Activated CD4-positive, alpha-beta memory T cell treated with anti-CD3 and anti-CD28 coated beads for 36 hours (primary cell): ENCODE measurements at places on chromosomes 16 and 17.

- no peaks in the 10 kb centered on the region for H3K27me3 ChIP-seq
- H3K4me3 ChIP-seq: no peak overlapping the region
- DNase-seq: no peak
- no peaks in the 10 kb centered on the region for H3K36me3 ChIP-seq
These were observed 448.4 kb upstream of the CDH11 start for GRCh38 chr16:65570261-65570660.

DNA sequence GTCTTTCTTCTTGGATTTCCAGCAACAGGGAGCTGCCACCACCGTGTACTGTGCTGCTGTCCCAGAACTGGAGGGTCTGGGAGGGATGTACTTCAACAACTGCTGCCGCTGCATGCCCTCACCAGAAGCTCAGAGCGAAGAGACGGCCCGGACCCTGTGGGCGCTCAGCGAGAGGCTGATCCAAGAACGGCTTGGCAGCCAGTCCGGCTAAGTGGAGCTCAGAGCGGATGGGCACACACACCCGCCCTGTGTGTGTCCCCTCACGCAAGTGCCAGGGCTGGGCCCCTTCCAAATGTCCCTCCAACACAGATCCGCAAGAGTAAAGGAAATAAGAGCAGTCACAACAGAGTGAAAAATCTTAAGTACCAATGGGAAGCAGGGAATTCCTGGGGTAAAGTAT, 389.0 kb downstream of the MAF start:
- peaks cover 20% of the 10 kb centered on the region for H3K4me1 ChIP-seq
- no peak overlapping the region for H3K27ac ChIP-seq
- no peak overlapping the region for H3K4me3 ChIP-seq
- H3K27me3 ChIP-seq: no peaks in the 10 kb centered on the region
- peaks cover 5% of the 10 kb centered on the region for H3K36me3 ChIP-seq
- DNase-seq: no peak

DNA sequence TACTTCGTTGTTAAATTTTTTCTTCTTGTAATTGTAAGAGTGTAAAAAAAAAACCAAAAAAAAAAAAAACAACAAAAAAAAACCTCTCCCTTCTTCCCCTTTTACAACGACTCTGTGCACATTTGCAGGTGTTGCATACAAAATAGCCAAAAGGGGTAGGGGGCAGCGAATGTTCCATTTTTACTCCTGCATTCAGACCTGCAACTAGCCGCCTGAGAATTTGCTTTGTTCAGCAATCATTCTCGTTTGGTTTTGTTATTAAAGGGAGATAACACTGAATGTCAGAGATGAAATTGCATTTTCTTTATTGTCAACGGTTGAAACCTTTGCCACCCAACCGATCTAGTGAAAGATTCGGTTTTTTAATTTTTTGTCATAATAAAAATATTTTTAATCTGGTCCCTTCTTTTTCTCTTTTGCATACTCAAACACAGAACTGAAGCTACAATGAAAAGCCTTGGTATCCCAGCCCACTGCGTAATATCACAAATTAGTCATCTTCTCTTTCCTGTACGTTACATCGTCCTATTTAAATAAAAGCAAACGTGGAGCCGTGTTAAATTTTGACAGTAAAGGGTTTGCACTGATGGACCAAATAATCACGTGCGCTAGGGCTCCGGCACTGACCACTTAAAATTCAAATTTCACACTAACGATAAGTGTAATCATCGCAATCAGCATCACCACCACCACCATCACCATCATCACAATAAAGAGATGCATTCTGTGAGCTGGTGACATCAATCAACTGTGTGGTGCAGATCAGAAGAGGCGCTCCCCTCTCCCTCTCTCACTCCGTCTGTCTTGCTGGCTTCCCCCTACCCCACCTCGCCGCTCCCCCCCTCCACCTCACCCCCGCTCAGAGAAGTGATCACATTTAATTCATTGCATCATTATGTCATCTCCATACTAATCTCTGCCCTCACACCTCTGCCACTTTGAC, 406.2 kb upstream of the PSMD7 start:
- H3K4me1 ChIP-seq: peaks cover 10% of the 10 kb centered on the region
- no peak overlapping the region for H3K4me3 ChIP-seq
- peaks cover 27% of the 10 kb centered on the region for H3K27me3 ChIP-seq
- no peak overlapping the region for H3K27ac ChIP-seq

DNA sequence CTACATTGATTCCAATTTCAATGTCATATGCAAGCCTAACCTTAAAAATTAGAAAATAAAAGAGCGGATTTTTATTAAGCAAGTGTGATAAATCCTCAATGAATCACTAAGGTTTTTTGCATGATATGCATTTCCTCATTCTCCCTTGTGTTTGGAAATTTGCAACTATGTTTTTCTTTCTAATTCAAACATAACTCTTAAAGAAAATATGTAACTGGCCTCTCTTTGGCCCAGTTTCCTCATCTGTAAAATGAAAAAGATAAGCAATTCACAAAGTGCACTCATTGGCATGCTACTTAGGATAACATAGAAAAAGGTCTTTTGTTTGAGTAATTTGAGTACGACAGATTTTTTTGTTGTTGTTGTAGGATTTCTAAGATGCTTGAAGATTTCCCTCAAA, 295.5 kb downstream of the CDH11 start:
- no peak for DNase-seq
- H3K27me3 ChIP-seq: no peaks in the 10 kb centered on the region
- H3K4me3 ChIP-seq: no peak overlapping the region

GRCh38 chr16:14028202-14028601, 42.9 kb upstream of the MRTFB start:
- no peaks in the 10 kb centered on the region for H3K36me3 ChIP-seq
- no peak overlapping the region for H3K27ac ChIP-seq
- no peaks in the 10 kb centered on the region for H3K4me1 ChIP-seq
- H3K4me3 ChIP-seq: no peak overlapping the region
- peaks cover 10% of the 10 kb centered on the region for H3K27me3 ChIP-seq
- no peak for DNase-seq

DNA sequence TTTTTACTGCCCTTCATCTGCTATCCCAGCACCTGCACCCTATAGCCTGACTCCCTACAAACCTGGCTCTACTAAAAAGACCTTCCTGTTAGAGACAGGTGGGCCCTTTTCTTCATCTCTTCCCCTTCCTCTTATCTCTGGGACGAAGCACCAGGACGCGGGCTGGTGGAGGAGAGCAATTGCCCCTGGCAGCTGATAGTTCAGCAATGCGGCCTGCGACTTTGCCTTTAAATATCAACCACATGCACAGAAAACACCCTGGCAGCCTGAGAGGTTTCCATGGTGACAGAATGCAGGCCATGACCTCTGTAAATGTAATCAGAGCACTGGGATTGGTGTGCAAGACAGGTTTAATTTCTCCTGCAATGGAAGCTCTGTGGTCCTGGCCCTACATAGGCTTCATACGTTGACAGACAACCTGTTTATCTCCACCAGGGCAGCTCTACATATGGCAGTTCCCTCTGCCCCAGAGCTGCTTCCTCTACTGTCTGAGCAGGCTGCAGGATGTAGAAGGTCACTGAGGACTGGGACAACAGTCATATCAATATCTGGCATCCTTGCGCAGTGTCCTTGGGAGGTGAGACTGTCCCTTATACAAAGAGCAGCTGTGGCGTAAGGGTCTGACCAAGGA, 10.0 kb upstream of the SKAP1 start:
- peak overlapping the region; percentile 88 for H3K27ac ChIP-seq
- peaks cover 90% of the 10 kb centered on the region for H3K4me1 ChIP-seq
- peak; percentile 55 for DNase-seq
- no peaks in the 10 kb centered on the region for H3K27me3 ChIP-seq

DNA sequence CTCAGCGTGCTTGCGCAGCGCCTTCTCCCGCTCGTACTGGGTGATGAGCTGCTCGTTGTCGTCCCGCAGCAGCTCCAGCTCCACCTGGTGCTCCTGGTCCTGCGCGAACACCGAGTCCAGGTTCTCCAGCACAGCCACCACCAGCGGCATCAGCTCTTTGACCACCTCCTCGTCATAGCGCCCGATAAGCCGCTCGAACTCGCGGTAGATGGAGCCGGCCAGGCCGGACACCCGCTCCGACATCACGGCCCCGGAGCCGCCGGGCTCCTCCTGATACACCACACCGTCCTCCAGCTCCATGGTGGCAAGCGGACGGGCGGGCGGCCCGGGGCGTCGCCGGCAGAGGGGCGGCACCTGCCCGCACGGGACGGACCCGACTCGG, 320 bp downstream of the SPAG9 start:
- H3K36me3 ChIP-seq: no peaks in the 10 kb centered on the region
- H3K27me3 ChIP-seq: no peaks in the 10 kb centered on the region
- peak overlapping the region; percentile 85 for H3K4me3 ChIP-seq

- peaks cover 9% of the 10 kb centered on the region for H3K36me3 ChIP-seq
- no peak overlapping the region for H3K27ac ChIP-seq
- no peak for DNase-seq
- H3K4me3 ChIP-seq: no peak overlapping the region
- no peaks in the 10 kb centered on the region for H3K4me1 ChIP-seq
These were observed 41.1 kb downstream of the TSC2 start for GRCh38 chr16:2088759-2089358.

GRCh38 chr17:70969521-70970034, 800.2 kb downstream of the KCNJ2 start:
- H3K27ac ChIP-seq: no peak overlapping the region
- no peaks in the 10 kb centered on the region for H3K4me1 ChIP-seq
- H3K4me3 ChIP-seq: no peak overlapping the region
- no peak for DNase-seq

- no peaks in the 10 kb centered on the region for H3K4me1 ChIP-seq
- no peak overlapping the region for H3K27ac ChIP-seq
- no peak overlapping the region for H3K4me3 ChIP-seq
These were observed 476.9 kb upstream of the CDH5 start for GRCh38 chr16:65889533-65889966.

DNA sequence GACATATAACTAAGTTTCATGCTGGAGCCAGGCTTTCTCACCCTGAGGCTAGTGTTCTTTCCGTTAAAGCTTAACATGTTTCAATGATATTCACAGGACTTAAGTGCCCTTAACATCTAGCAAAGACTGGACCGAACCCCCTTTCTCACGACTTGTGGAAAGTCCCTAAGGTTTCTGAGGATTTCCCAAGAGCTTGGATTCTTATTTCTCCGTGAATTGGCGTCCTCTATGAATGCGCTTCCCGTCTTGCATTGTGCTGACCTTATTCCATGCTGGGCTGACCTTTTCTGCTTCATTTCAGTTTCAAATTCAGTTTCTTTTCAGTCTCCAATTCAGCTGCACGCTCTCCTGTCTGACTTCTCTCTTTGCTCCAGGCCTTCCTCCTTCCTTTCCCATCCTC, 206.4 kb downstream of the HS3ST3A1 start:
- no peaks in the 10 kb centered on the region for H3K36me3 ChIP-seq
- no peaks in the 10 kb centered on the region for H3K4me1 ChIP-seq
- no peak overlapping the region for H3K4me3 ChIP-seq
- no peak overlapping the region for H3K27ac ChIP-seq

DNA sequence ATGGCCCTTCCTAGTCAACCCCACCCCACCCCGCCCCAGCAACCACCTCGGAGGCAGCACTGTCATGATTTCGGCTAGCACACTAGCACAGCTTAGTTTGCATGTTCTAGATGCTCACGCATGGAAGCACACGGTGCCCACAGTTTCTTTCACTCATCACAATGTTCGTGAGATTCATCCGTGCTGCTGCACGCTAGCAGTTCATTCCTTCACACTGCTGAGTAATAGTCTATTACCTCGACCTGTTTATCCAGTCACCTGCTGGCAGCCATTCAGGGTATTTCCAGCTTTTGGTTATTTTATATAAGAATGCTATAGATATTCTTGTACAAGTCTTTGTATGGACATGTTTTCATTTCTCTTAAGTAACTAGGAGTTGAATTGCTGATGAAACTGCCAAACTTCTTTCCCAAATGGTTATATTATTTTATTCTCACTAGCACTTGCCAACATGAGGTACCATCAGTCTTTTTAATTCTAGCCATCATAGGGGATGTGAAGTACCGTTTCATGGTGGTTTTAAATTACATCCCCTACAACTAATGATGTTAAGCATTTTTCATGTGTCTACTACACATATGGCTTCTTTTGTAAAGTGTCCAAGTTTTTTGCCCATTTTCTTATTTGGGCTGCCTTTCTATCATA, 75.7 kb downstream of the CYTH1 start:
- no peaks in the 10 kb centered on the region for H3K27me3 ChIP-seq
- no peak overlapping the region for H3K27ac ChIP-seq
- H3K4me3 ChIP-seq: no peak overlapping the region
- peaks cover 41% of the 10 kb centered on the region for H3K36me3 ChIP-seq
- no peak for DNase-seq

DNA sequence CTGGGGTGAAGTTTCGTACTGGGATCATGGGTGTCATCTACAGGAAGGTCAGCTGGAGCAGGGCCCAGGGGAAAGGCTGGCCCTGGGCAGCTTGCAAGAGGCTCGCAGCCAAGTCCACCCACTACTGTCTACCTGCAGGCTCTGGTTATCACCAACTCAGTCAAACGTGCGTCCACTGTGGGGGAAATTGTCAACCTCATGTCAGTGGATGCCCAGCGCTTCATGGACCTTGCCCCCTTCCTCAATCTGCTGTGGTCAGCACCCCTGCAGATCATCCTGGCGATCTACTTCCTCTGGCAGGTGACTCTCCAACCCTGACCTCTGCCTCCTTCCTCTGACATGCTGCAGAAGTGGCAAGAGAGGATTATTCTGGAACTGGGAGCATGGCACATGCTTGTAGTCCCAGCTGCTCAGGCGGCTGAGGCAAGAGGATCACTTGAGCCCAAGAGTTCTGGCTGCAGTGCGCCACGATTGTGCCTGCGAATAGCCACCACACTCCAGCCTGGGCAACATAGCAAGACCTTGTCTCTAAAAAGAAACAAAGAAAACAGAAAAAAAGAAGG, 29.2 kb downstream of the ABCC3 start:
- no peaks in the 10 kb centered on the region for H3K36me3 ChIP-seq
- peaks cover 14% of the 10 kb centered on the region for H3K4me1 ChIP-seq
- H3K27ac ChIP-seq: no peak overlapping the region
- no peak for DNase-seq
- no peak overlapping the region for H3K4me3 ChIP-seq

DNA sequence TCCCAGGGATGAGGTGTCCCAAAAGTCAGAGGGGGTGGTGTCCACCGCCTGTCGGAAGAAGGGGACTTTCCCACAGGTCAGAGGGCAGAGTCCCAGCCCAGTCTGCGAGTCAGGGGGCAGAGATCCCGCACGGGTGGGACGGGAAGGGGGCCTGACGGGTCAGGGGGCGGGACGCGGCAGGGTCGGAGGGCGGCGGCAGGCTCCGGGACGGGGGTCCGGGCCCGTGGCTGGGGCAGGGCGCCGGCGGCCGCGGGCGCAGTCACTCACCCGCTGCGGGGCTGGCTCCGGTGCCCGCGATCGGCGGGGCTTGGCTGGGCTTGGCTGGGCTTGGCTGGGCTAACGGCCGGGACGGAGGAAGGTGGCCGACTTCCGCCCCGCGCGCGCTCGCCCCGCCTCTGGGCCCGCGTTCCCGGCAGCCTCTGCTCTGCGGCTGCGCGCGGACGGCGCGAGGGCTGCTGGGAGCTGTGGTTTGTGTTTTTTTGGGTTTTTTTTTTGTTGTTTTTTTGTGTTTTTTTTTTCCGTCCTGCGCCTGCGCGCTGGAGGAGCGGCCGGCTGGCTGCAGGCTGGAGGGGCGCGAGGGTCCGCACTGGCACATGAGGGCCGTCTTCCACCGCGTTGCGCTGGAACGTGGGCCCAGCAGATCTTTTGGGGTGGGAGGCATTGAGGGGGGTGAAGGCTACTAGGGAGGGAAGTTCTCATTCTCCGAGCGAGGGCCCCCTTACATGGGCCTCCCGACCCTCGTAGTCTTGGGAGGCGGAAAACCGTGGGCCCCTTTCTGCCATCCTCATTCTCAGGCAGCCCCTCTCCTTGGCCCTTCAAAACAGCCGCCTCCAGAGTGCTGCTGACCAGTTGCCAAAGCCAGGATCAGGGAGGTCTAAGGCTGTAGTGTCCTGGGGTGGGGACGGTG, at the start of gene CANT1:
CANT1 (minus strand) TSS at position 368 of the 907 bp plus-strand sequence. CDS start 12,142 bp downstream, outside the sequence.
- peak within 1 kb of the TSS; percentile 89 for H3K27ac ChIP-seq
- H3K4me1 ChIP-seq: peaks cover 43% of the 10 kb centered on the region
- peak within 1 kb of the TSS; percentile 91 for H3K4me3 ChIP-seq
- peak; percentile 89 for DNase-seq
